Suppressor macrophage treated with lipopolysaccharide for 1 hour (primary cell): ENCODE measurements at places on chromosomes 1 and 21.

- peak; percentile 57 for DNase-seq
Observed at GRCh38 chr21:43575473-43575844, 83.8 kb downstream of the HSF2BP start.

- DNase-seq: peak; percentile 34
Observed at GRCh38 chr1:113931451-113931851, 2.3 kb downstream of the HIPK1 start.

- DNase-seq: no peak
Observed at GRCh38 chr1:208089149-208089548, 155.0 kb downstream of the PLXNA2 start.

DNA sequence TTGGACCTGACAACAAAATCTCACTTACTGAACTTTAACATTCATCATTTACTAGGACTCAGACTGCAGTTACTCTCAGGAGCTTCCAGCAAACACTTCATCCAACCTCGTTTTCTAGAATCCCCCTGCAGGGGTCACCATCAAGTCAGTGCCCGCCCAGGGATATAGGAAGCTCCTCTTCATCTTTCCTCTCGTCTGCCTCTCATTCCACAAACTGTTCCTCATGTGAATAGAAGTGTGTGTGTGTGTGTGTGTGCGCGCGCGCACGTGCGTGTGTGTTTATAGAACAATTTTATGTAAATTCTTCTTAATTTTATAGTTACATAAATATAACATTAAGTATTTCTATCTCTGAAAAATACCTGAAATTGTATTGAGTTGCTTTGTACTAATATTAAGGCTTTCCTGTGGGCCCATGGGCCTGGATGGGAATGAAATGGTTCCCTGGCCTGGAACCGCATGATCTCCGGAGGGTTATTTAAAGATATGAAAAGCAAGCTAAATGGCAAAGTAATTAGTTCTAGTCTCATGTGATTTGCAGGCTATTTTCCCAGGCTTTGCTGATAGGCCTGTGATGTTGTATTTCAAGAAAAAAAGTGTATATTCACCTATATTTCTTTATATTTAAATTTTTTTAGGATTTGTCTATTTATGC lies 21.7 kb upstream of the ABCD3 start:
- no peak for DNase-seq

DNA sequence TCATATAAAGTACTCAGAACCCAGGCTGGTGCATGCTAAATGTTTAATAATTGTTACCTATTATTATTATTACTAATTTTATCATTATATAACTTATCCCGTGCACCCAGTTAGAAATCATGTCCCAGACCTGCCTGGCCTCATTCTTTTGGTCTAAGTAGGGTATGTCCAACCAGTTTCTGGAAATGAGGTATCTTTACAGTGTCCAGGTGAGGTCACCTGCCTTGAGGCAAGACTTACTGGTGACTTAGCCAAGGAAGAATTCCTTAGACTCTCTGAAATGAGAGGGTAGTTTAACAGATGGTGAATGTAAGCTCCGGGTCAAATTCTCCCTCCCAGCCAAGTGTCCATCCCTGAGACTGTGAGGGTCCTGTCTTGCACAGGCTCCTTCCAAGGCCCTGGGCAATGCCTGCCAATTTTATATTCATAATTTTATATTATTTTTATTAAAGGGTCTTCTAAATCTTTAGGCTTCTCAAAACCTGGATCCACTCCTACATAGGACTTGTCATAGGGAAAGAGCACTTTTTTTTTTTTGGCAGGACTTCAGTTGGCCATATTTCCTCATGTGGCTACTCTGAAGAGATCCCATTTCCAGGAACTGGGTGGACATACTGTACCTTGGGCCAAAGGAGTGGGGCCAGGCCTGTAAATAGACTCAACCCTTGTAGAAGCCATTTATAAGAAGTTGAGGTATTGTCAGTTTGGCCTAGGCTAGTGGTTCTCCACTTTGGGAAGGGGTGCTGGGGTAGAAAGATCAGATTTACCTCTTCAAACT lies 96.7 kb upstream of the KCNA3 start:
- no peak for DNase-seq

GRCh38 chr21:41369105-41369919 lies 7.5 kb downstream of the MX2 start:
- peak; percentile 66 for DNase-seq

GRCh38 chr21:24123785-24124184 lies 1483.5 kb downstream of the MRPL39 start:
- no peak for DNase-seq

GRCh38 chr1:22080191-22080590 lies 27.7 kb downstream of the CDC42 start:
- DNase-seq: no peak

DNA sequence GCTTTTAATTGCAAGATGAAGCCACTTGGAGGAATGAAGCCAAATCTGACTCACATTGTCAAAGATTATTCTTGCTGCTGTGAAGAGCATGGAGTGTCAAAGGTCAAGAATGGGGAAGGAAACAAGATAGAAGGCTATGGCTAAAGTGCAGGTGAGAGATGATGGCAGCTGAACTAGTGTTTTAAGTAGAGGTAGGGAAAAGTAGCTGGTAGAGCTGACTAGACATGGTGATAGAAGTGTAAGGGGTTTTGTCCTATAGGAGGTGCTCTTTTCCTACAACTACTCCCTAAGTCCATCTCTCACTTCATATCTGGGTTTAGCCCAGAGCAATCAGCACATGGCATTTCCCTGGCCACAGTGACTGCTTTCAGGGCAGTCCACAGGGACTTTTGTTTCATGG lies 11.8 kb downstream of the UBE2T start:
- no peak for DNase-seq

GRCh38 chr1:175216444-175216843 lies 23.9 kb upstream of the KIAA0040 start:
- DNase-seq: no peak

DNA sequence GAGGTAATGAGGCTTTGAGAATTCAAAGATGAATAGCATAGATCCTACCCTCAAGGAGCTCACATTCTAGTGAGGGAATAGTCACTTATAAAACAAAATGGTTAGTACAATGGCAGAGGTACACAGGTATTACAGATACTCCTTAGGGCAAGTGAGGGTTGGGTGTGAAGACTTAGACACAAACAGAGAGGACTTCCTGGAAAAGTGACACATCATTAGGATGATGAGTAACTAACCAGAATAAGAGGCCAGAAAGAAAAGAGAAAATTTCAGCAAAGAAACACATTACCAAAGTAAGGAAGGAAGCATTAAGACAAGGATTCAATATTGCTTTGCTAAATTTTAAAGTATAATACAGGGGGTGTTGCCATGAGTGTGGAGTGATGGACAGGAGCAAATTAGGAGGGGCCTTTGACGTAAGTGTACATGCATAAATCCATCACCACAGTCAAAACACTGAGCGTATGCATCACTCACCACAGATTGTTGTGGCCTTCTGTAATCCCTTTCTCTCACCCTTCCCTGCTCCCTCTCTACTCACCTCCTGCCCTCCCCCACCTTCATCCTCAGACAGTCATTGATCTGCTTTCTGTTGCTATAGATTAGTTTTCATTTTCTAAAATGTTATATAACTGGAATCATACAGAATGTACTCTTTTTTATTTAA lies 7.9 kb downstream of the CD53 start:
- peak; percentile 66 for DNase-seq

DNA sequence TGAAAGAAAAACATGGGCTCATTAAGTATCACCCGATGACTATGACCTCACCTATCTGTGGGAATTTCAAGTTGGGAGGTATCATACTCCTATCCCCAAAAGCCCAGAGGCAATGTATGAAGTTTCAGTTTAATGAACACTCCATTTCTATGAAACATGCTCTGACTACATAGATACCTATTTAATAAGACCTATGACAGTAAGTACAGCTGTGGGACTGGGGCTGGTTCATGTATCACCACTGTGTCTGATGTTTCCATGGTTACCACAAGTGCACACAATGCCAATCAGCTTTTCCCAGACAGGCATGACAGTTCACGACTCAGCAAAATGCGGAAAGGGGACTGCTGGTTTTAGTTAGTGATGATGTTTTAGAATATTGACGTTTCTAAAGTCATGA lies 167.7 kb downstream of the SIPA1L2 start:
- DNase-seq: no peak

- no peak for DNase-seq
Observed at GRCh38 chr21:31136891-31137290, 98.6 kb upstream of the KRTAP19-8 start.

DNA sequence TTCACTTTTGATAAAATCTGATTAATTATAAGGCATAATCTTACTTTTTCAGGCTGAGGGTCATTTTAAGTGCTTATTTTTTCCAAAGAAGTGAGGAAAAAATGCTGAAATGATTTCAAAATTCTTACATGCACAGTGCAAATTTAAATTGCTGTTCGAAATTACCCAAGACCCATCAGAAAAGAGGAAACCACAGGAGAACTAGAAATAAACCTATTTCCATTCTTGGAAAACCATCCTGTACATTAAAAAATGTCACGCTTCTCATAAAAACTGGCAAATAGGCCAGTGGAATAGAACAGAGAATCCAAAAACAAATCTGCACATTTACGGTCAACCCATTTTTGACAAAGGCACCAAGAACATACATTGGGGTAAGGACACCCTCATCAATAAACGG lies 414.9 kb downstream of the SMYD3 start:
- DNase-seq: no peak

GRCh38 chr1:207499573-207499972 lies 3.6 kb downstream of the CR1 start:
- DNase-seq: peak; percentile 89

GRCh38 chr1:155522069-155522468 lies 40.5 kb downstream of the ASH1L start:
- DNase-seq: no peak

- no peak for DNase-seq
Observed at GRCh38 chr1:7120863-7121621, 335.8 kb downstream of the CAMTA1 start.

DNA sequence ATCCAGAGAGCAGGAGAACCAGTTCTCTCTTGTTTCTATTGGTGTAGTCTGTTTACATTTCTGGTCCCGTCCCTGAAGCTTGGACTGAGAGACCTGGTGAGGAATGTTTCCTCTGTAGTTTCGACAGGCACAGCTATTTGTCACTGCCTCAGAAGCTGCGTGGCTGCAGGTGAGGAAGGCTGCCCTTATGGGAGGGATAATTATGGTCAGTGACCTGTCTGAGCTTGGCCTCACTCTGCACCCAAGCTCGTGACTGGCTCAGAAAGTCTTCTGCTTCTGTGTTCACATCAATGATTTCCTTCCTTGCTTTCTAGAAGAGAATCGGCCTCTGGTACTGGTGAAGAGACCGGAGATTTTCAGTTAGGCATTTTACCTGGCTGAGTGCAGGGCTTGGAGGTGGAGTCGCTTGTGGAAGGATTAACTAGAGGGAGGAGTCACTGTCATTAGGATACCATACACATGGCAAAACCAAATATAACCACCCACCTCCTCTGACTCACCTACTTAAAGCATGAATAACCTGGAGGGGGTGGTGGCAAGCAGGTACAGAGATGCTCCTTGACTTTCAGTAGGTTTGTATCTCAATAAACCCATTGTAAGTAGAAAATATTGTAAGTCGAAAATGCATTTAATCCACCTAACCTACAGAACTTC lies 19.9 kb upstream of the WDR26 start:
- DNase-seq: no peak

DNA sequence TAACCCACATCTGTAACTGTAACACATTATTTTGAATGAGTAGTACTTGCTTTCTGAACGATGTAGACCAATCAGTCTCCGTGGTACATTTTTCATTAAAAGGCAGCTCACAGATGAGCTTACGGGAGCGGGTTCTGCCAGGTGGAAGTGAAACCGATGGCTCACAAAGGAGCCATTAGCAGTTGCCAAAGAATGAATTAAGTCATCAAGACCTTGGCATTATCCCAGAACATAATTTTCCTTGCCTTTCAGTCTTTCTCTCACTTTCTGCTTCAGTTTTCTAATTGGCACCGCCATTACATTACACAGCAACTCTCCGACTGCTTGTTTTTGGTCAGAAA lies 33.5 kb upstream of the UTS2 start:
- DNase-seq: peak; percentile 56

GRCh38 chr1:50490640-50491039 lies 67.4 kb upstream of the DMRTA2 start:
- DNase-seq: no peak

- peak; percentile 23 for DNase-seq
Observed at GRCh38 chr21:31158789-31159581, 120.7 kb upstream of the KRTAP19-8 start.

DNA sequence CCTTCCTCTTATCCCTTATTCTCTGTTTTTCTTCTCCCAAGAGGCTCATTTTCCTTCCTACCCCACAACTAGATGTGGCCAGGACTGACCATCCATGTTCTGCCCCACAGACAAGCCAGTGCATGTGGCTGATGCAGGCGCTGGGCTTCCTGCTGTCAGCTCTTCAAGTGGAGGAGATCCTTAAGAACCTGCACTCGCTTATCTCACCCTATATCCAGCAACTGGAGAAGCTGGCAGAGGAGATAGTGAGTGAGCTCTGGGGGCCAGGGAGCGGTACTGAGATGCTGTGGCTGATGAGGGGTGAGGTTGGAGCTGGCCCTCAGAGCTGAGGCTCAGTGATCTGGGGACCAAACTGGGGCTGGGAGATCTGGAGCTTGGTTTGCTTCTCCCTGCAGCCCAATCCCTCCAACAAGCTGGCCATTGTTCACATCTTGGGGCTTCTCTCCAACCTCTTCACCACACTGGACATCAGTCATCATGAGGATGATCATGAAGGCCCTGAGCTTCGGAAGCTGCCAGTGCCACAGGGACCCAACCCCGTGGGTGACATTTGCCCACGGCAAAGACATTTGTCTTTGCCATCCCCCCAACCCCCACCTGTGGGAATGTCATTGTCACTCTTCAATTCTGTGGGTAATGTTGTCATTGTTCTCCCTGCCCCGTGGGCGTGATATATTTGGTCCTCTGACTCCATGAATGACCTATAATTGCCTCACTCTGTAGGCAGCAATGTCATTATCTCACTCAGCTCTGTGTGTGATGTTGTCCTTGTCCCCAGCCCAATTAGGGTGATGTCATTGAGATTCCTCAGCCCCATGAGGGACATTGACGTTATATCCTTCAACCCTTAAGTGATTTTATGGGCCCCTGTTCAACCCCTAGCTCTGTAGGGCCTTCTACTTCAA lies 11.2 kb upstream of the DPH2 start:
- no peak for DNase-seq

DNA sequence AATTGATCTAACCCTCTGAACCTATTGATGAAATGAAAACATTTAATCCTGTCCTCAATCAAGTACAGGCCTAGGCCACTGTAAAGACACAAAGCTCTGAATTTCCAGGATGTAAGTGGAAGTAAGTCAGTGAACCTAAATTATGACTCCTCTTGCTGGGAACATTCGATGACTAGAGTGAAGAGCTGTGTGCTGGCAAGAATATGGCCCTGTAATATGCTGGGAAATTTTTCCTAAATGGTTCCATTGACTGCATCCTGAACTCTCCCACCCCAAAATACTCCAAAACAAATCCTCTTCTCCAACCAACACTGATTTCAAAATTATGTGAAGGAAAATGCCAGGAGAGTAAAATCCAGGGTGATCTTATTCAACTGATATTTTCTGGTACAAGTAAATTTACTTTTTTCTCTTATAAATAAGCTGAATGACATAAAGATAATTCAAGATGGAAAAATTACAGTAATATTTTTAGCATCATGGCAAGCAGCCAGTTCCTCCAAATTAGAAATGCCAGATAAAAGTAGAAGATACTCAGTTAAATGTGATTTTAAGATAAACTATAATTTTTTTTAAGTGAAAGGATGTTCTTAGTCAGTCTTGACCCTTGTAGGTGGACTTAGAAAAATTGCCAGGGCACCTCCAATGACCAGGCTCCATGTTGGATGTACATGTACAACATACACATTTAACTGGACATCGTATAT lies 269.4 kb downstream of the PTGER3 start:
- no peak for DNase-seq
